PC-3 (cell line): ENCODE measurements at places on chromosomes 6 and 20.

DNA sequence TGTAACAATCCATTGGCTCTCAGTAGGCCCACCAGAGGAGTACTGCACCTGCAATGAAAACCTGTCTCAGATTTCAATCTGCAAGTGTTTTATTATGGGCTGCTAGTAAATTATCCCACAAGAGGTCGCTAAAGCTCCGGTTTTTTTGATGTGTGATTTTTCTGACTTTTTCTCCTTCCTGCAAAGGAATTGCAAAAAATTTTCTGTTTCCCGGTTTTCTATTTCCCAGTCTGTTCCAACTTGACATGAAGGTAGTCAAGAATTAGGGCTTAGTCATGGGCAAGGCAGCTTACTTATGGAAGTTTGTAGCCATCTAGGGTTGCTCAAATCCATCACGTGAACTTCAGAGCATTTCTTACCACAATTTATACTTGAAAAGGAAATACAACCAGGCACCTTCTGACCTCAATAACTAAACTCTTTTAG is 38.5 kb upstream of the AHI1 start:
- DNase-seq, result peak; percentile 78

DNA sequence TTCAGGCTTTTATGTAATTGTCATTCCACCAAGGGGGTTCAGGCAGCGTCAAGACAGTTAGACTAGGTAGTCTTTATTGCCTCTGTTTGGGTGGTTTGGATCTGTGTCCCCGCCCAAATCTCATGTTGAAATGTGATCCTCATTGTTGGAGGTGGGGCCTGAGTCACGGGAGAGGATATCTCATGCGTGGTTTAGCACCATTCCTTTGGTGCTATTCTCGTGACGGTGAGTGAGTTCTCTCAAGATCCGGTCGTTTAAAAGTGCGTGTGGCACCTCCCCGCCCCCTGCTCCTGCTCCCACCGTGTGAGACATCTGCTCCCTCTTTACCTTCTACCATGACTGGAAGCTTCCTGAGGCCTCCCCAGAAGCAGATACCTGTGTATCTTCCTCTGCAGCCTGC is 51.3 kb upstream of the FOXC1 start:
- no peak for DNase-seq

GRCh38 chr6:165617528-165617927 is 45.5 kb downstream of the PDE10A start:
- DNase-seq, result no peak

- DNase-seq, result no peak
Observed at GRCh38 chr20:8067082-8067481, 47.5 kb upstream of the TMX4 start.

DNA sequence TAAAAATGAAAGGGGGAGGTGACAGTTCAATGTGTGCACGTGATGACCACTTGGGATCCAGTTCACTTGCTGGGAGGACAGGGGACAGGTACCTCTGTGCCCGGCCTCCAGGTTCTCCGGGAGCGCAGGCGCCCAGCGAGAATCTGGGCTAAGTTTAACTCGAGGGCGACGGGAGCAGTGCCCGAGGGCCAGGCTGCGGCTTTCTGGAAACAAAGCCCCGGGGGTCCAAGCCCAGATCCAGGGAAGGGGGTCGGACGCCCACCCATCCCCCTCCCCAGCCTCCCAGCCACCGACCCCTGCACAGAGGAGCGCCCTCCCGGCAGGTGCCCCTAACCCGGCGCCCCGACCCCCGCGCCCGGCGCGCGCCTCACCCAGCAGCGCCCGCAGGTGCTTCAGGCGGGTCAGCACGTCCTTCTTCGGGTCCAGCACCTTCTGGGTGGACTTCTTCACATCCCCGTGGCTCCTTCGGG is 405 bp downstream of the RALGAPA2 start:
- no peak for DNase-seq

- DNase-seq, result no peak
Observed at GRCh38 chr6:80488190-80488589, 381.7 kb downstream of the BCKDHB start.

GRCh38 chr20:52103913-52104545 is 87.5 kb downstream of the ZFP64 start:
- no peak for DNase-seq

DNA sequence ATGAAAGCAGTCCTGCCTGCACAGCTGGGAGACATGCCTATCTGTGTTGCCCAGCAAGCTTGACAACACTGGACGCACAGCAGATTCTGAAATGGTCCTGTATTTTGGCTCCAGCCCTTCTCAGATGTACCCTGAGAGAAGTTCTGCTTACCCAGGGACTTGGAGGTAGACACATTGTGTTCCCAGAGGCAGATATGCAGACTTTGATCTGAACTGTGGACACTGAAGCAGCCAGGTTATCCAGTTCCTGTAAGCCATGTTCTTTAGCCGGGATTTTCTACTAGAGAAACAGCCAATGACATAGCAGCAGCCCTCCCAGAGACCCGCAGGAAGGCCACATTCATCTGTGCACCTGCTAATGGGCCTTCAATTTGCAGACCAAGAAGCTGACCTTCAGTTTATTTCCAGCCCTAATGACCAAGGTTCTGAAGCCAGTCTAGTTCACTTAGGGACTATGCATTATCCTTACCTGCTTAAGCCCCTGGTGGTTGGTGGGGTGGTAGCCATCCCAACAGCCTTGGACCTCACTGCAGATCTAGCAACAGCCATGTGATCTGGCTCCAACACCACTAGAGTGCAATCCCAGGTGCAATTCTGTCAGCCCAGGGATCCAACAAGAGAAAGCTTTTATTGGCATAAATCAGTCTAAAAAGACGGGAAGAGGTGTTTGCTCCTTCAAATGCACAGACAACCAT is 134.2 kb downstream of the MEI4 start:
- DNase-seq, result no peak

GRCh38 chr6:52419809-52420667 is at the start of gene EFHC1:
TSS of gene EFHC1 (plus strand) at chr6:52420342. CDS start at chr6:52420411, 69 bp downstream.
- DNase-seq, result peak; percentile 99

DNA sequence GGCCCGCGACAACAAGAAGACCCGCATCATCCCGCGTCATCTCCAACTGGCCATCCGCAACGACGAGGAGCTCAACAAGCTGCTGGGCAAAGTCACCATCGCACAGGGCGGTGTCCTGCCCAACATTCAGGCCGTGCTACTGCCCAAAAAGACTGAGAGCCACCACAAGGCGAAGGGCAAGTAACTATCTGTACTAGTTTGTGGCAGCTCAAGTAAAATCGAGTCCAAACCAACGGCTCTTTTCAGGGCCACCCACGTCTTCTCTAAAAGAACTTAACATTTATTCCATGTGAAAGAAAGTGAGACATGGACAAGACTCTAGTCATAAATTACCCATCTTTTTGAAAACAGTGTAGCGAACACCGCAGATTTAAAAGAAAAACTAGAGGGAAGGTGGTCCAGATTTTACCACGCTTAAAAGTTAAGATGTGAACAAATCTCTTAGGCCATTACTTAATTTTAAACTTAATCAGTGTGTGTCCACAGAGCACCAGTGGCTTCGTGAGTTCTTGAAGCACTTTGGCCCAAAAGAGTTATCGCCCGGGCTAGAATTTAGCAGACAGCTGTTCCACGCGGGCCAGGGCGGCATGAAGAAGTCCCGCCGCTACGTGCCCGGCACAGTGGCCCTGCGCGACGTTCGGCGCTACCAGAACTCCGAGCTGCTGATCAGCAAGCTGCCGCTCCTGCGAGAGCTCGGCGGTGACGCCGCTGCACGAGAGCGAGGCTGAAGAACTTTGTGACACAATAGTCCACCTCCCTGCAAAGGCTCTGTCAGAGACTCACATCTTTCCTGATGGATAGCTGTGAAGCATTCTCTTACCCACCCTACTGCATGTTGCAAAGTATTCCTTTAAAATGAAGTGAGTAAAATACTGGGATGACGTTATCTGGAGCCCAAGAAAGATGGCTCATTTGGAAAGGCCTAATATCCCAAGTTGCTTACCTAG is 113.9 kb upstream of the PRSS16 start:
- DNase-seq, result peak; percentile 75

GRCh38 chr6:163252061-163252591 is 162.4 kb upstream of the QKI start:
- DNase-seq, result no peak

DNA sequence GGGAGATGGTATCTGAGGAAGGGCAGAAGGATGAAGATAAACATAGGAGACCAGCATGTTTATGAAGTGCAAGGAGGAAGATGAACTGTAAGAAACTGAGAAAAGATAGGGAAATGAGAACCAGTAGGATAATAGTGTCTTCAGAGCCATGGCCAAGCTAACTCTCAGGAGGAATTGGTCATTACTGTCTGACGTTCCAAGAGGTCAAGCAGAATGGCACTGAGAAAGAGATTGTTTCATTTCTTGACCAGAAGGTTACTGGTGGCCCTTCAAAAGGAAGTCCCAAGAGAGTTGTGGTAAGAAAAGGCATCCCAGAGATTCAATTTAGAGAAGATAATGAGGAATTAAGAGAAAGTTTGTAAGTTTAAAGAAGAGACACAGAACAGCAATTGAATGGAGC is 47.5 kb downstream of the EYA4 start:
- DNase-seq, result no peak

DNA sequence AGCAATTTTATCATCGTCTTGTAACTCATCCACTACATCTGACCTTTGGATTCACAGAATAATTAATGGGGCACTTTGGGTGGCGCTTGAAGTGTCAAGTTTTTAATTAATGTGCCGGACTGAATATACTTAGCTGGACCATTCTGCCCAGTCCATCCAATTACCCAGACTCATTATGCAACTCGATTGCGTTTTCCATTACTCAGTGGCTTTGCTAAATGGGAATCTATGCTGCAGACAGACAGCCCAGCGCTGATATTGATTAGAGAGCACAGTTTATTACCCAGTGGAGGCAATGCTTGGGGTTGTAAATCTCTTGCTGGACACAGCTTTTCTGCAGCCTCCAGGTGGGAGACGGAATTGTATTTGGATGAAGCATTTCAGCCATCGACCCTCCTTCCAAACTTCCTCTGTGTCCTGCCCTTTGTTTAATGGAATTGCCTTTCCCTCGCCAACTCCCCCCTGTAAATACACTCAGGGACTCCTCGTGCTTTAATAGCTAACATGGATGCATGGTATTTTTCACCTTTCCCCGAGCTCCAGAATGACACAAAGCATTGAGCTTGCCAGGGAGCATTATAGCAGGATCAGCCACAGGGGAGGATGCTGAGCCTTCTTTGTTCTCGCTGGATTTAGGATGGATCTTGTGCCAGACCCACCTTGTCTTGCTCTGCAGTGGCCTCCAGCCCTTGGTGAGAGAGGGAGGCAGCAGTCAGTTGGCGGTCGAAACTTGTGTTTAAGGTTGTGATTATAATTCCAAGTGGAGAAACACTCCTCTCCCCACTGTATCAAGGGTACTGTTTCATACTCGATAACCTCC is 59.7 kb downstream of the EDN3 start:
- DNase-seq, result no peak

DNA sequence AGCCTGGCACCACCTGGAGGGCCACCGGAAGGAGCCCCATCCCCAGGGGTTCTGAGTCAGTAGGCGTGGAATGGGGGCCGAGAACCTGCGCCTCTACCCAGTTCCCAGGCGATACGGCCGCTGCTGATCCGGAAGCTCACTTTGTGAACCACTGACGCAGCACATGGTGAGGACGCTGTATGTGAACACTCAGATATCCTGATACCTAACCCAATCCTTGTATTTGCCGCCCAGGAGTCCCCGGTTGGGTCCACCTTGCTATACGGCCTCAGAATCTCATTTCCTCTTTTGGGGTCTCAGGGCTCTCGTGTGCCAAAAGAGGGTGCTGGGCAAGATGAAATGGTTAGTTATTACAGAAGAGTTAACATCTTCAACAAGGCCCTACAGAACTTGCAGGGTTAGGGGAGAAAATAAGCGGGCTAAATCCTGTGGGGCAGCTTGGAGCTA is 604 bp upstream of the RAB5IF start:
- DNase-seq, result no peak

DNA sequence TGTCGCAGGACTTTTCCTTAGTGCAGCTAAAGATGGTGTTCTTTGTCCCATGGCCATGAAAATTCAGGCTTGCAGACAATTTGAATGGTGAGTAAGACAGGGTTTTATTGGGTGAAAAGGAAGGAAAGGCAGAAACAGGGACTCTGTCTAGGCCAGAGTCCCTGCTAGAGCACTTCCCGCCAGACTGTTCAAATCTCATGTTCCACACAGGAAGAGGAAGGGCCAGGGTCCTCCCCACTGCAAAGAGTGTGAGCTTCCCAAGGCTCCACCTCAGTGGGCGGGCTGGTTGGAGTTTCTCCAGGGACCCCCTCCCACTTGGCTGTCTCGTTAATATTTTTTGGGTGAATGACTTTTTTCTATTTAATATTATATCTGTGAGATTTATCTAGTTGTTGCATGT is 29.0 kb downstream of the COL19A1 start:
- DNase-seq, result no peak

DNA sequence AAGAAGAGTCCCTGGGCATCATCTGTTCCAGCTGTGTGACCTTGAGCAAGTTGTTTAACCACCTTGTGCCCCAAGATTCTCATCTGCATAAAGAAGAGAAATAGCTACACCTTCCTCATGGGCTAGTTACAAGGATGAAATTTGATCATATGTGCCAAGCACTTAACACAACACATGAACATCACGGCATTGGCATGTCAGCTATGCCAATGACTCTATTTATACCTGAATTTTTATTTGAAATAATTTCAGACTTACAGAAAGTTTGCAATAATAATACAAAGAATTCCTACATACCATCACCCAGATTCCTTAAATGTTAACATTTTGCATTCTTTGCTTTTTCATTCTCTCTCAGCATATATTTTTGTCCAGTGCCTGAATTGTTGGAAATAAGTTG is 21.0 kb upstream of the TCF15 start:
- no peak for DNase-seq

- no peak for DNase-seq
Observed at GRCh38 chr6:19827247-19827646, 9.9 kb upstream of the ID4 start.

DNA sequence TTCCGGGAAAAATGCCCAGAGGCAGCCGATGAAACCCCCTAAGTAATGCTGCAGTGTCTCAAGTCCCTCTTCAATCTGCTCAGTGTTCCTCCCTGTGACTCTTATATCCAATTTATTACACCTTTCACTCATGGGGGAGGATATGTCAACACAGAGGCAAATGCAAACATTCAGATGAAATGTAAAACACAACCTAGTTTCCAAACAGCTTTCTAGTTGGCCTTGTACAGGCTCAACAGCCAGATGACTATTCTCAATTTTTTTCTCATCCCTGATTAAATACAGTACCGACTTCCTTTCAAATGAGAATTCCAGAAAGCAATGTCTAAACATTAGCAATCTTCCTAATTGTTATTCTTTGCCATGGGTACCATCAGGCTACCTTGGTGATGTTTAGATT is 65.0 kb downstream of the BLOC1S5 start:
- no peak for DNase-seq

DNA sequence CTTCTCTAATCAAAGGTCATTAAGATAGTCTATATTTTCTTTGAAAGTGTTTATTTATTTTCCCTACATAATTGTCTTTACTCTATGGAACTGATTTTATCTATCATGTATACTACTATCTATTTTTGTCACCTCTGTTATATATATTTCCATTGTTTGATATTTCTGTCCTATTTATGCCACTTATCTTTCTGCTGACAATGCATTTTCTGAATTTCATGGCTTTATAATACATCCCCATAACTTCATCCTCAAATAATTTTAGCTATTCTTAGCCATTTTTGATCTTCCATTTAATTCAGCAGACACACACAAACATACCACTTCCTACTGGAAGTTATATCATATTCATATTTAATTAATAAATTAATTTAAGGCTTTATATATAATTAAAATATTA is 123.7 kb downstream of the EPHA7 start:
- DNase-seq, result no peak

GRCh38 chr6:6569096-6569810 is 19.3 kb upstream of the LY86 start:
- no peak for DNase-seq
